Foreskin keratinocyte (primary cell): ENCODE measurements at places on chromosomes 2 and 18.
A peak's percentile ranks its signal among the peaks of the same experiment; 100 is the strongest.

GRCh38 chr2:46615986-46616485, 136.7 kb downstream of the TMEM247 start:
- DNase-seq, result no peak

GRCh38 chr2:29447513-29447912, 332.3 kb downstream of the CLIP4 start:
- no peak for DNase-seq

- DNase-seq, result no peak
Measured at GRCh38 chr2:36432479-36432878, 76.9 kb downstream of the CRIM1 start.

DNA sequence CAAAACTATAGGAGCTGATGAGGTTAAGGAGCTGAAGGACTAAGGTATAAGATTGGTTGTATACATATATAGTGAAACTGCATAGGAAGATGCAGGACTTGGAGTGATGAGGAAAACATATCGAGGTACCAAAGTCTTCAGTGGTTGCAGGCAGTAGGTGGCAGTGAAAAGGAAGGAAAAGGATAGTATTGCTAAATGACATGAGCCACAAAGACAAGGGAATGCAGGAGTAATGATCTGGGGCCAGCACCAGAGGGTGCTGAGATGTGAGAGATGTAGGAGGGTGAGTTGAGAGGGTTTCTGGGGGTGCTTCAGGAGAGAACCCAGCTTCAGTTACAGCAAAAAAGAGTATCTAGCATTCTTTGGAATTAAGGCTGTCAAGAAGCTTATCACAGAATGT, 172.2 kb upstream of the MYO3B start:
- DNase-seq, result peak; percentile 6

DNA sequence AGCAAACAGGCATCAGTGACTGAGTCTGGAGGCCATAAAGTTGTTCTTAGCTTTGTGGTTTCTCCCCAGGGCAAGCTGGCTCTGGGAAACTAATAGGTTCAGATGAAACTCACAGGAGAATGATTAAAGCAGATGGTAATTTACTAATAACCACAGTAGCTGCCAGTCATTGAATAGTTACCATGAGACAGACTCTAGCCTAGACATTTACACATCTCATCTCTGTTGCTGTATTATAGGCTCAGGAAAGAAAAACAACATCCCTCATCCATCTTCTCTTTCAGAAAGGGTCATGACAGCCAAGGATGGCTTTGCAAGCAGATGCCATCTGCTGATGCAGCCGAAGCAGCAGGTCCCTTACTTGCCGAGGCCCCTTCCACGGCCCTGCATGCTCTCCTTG, 314.0 kb upstream of the ID2 start:
- DNase-seq, result no peak

GRCh38 chr2:68959001-68959400, 6.3 kb upstream of the GKN2 start:
- DNase-seq, result no peak

DNA sequence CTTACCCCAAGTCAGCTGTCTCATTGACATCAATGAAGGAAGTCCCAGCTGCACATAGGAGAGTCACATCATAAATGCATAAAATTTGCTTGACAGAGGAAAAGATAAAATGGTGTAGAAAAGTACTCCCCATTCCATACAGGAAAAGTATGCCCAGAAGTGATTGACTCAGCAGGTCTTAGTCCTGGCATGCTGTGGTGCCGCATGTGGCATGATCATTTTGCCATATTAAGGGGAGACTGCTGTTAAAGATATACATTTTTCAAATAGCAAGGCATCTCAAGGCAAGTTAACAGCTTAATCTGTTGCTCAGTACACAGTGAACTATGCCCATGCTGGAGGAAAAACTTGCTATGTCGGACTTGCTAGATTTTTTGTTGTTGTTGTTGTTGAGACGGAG, 8.1 kb downstream of the COPS7B start:
- peak; percentile 71 for DNase-seq

GRCh38 chr2:178263159-178263860, 69.0 kb downstream of the OSBPL6 start:
- DNase-seq, result no peak

GRCh38 chr2:188089901-188090300, 201.8 kb upstream of the GULP1 start:
- DNase-seq, result peak; percentile 47

DNA sequence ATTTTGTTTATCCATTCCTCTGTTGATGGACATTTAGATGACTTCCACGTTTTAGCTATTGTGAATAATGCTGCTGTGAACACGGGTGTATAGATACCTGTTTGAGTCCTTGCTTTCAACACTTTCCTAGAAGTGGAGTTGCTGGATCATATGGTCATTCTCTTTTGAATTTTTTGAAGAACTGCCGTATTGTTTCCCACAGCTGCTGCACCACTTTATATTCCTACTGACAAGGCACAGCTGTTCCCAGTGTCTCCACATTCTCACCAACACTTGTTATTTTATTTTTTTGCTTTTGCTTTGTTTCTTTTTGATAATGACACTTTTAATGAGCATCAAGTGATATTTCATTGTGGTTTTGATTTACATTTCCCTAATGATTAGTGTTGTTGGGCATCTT, 41.4 kb upstream of the KCNJ13 start:
- no peak for DNase-seq

DNA sequence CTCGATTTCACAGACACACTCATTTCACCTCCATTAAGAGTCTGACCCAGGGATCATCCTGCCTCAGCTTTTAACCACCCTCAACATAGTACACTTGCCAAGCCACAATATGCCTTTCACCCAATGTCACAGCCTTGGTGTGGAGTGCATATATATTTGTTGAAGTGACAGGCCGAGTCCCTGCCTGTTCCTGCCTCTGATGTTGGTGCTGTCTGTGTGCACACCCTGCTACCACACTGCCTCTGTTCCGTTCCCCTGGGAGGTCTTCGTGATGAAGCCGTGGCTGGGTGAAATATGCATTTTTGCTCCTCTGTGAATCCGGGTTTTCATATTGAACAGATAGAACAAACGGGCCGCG, 90.3 kb downstream of the RNF144A start:
- DNase-seq, result no peak

GRCh38 chr18:4854671-4855070, 342.4 kb downstream of the AKAIN1 start:
- no peak for DNase-seq

- DNase-seq, result no peak
Measured at GRCh38 chr18:59359576-59359952, 499 bp upstream of the LMAN1 start.

- no peak for DNase-seq
Measured at GRCh38 chr2:105611811-105612424, 132.8 kb upstream of the NCK2 start.

- no peak for DNase-seq
Measured at GRCh38 chr2:252001-252602, 11.7 kb downstream of the SH3YL1 start.

GRCh38 chr2:210337159-210337558, 22.2 kb upstream of the MYL1 start:
- DNase-seq, result no peak

DNA sequence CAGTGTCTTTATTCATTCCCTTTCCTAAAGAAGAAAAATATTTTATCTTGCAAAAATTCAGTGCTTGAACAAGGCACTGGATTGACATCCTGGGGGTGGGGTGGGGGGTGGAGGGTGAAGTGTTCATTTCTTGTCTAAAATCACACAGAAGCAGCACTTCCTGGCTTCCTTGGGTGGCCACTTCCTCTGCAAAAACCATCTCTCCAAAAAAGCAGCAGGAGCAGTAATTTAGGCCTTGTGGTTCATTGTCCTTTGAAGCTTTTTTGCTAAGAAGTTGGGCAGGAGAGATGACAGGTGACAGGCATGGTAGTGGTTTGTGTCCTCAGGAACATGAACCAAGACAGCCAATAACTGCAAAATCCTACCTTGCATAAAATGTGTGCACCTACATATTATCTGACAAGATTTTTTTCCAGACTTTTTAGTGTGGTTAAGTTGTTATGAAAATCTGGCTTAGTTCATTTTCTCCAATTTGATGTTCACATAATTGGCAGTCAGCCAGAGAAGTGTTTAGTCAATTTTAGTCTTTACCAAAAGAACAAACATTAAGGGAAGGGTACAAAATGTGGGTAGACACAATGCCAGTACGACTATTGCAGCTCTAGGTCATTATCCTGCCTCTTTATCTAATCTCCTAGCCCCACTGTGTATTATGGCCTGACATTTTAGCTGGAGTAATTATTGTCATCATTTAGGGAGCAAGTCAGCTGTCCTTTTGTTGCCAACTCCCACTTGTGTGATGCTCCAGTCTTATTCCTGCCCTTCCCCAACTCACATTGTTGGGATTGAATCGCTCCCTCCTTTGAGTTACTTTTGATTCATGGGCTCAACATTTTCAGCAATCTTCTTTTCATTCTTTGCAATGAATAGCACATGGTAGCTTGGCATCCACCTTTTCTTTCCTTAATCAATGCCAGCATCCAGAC, 177.2 kb downstream of the MYO3B start:
- no peak for DNase-seq

DNA sequence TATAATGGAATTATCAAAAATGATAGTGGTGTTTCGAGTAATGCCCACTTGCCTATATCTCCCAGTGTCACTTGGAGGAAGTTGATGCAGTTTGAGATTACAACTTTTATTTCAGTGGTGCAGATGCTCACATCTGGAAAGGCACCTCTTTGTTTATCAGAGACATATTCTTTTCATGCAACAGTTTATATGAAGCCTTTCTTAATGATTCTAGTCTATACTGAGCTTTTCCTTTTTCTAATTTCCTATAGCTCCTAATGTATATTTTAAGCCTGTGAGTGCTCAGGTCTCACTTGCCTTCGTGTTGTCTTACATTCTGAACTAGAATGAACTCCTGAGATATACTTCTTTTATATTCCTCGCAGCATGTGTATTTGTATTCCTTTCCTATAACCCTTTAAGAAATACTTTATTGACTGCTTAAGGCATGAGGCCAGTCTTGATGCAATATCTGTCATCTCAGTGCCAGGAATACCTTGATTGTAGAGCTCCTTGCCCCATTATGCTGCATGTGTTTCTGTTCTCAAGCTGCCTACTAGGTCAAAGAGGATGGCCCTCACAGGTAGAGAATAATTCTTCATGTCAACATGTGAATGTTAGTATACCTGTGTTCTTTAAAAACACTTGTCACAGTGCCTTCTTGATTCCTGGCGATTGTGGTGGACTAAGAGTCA, 52.6 kb downstream of the VRK2 start:
- no peak for DNase-seq

GRCh38 chr18:78583739-78584458, 395.7 kb upstream of the SALL3 start:
- DNase-seq, result no peak

DNA sequence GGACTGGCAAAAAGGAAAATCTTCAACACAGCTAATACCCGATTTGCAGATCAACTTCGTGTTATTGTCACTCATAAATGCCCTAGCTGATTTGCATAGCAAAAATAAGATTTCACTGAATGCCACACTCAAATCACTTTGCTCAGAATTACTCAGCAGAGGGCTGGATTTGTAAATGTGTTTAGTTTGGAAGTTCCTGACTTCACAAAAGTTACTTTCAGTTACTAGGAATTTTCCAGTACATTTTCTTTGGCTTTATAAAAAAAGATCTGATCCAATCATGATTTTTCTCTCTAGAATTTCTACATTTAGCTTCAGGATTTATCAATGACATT, 433.3 kb upstream of the ID2 start:
- no peak for DNase-seq

DNA sequence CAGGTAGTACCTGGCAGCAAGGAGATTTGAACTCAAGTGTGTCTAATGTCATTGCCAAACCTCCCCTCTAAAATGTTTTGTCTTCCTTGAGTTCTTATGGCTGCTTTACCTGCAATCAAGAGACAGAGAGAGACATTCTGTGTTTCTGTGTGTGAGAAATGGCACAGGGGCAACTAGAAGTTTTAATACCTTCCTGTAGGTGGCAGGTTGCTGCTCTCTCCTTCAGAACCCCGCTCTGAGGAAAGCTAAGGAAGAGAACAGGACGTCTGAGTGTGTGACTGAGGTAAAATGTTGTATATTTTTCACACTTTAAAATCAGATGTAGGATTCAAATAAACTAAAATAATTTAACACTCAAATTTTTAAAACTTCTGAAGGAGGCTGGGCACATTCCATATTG, 19.2 kb downstream of the DTNA start:
- DNase-seq, result no peak

- DNase-seq, result no peak
Measured at GRCh38 chr2:127423880-127424279, 5.7 kb downstream of the PROC start.

DNA sequence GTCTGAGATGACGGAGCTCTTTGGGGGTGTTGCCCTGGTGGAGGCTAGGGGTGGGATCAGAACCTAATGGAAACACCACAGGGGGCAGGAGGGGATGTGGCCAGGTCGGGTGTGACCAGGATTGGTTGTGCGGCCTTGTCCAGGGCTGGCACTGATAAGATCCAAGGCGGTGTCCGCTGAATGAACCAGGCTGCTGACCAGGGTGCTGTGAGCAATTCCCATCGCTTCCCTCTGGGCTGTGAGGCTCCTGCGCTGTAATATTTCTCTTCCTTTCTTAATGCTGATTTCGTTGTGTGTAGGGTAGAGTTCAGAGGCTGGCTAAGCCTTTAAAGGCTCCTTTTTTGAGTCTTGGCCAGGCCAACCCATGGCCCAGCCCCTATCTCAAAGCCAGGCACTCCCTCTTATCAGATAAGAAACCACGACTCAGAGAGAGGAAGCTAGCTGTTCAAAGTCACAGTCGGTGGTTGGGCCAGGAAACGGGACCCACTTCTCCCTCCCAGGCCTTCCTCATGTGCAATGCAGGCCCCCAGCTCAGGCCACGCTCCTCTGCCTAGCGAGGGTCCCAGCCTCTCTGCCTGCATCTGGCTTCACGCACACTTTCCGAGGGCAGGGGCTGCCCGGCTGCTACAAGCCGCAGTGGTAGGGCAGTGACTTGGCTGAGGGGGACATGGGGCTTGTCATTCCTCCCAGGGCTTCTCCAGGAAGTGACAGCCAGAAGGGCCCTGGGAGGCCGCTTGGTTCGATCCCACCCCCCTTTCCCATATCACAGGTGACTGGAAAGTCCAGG, 26.0 kb upstream of the FOSL2 start:
- DNase-seq, result no peak

DNA sequence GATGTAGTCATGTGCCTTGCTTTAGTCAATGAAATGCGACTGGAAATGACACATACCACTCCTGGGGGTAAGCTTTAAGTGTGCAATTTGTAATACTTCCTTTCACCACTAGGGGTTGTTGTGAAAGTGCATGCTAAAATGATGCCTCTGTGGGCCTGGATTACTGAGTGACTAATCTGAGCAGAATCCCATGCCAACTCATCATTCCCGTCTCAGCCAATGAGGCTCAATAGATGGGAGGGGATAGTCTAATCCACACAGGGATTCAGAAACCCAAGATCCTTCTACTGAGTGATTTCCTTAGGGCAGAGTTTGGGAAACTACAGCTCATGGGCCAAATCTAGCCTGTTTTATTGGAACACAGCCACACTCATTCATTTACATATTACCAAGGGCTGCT, 54.0 kb downstream of the HRH4 start:
- peak; percentile 77 for DNase-seq

DNA sequence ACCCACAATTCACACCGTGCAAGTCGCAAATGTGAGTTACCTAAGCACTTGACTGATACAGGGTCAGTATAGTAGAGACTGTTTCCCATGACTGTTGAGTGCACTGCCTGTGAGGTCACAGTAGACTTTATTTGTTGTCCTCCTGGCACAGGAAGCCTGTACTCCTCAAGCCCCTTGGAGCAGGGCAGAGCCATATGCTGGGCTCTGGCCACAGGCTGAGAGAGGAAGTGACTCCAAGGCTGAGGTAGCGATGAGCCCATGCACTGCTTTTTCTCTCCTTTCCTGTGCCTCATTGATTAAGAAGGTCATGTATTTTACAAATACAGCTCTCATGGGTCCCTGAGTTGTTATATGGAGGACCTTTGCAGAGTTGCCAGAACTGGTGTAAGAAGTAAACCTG, 287.7 kb downstream of the SRBD1 start:
- DNase-seq, result no peak
